Hematopoietic multipotent progenitor cell (in vitro differentiated cells): ENCODE measurements at places on chromosomes 4 and X.

GRCh38 chr4:6751611-6752485, 30.7 kb upstream of the KIAA0232 start:
- no peak for DNase-seq

DNA sequence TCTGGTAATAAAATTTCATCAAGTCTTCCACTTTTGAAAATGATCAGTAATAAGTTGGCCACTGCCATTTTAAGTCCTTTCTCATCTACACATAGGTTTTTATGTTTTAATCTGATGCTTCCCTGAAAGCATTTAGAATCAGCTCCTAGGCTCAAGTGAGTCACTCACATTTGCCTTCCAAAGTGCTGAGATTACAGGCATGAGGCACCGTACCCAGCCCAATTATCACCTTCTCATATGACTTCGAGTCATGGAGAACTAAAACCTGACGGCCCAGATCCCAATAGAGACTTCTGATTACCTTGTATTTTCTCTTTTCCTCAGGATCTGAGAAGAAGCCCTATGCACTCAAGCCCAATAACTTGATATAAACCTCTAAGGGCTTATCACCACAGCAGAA, 140.8 kb downstream of the OPHN1 start:
- no peak for DNase-seq

DNA sequence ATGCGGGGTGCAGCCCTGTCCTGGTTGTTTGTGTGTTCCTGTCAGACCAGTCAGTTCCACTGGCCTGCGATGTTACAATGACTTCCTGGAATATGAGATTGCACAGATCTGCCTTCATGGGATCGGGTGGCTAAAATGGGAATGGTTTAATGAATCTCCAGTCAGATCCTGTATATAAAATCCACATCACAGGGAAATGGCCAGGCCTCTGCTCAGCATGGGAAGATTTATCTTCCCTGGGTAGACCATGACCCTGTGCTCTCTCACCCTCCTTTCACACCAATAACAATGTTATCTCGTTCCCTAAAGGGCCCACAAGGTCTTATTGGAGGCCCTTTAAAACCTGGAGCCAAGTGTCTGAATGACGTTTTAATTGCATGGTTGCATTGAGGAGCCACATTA, 307.4 kb downstream of the RAB28 start:
- no peak for DNase-seq

DNA sequence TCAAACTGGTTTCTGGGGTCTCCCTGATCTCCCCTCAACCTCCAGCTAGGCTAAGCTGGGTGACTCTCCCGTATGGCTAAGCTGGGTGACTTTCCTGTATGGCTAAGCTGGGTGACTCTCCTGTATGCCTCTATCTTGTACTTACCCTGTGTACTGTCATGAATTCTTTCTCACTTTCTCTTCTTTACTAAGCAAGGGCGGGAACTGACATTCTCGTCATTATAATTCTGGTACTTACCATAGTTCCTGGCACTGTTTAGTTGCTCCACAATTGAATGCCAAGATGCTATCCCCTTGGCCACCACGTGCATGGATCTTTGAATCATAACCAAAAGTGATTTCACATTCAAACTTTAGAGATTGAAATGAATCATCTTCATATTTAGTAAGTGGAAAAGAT, 8.8 kb downstream of the INTU start:
- DNase-seq, result no peak

GRCh38 chr4:152579107-152579764, 43.3 kb upstream of the FBXW7 start:
- DNase-seq, result no peak

GRCh38 chr4:180898305-180898704, 1344.9 kb upstream of the TENM3 start:
- DNase-seq, result no peak

DNA sequence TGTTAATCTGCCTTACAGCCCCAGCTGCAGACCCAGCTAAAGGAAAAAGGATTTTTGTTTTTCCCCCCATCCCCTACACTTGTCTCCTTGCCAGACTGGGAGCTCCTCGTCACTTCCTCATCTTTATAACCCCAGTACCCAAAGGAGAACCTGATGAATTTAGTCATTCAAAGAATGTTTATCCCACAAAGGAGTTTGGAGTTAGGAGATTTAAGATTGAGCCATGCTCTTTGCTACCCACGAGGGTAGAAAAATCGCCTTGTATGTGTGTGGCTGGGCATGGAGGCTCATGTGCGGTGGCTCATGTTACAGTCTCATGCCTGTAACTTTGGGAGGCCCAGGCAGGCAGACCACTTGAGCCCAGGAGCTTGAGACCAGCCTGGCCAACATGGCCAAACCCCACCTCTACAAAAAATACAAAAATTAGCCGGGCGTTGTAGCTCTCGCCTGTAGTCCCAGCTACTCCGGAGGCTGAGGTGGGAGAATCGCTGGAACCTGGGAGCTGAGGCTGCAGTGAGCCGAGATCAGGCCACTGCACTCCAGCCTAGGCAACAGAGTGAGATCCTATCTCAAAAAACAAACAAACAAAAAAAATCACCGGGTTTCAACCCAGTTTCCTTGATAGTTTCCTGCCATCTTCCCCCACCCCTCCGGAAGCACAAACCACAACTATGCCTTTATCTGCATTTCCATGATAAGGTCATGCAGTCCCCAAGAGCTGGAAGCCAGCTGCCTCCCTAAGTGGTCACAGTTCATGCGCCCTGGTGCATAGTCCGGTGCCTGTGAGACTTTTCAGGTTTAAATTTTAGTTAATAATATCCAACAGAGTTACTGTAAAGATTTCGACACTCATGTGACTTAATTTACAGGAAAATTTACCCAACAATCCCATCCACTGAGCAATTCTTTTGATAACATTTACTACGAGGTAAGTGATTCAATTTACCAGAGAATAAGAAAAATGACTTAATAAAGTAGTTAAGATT, 1.5 kb downstream of the CFAP97 start:
- DNase-seq, result no peak

GRCh38 chrX:71958281-71958675, 47.6 kb downstream of the NHSL2 start:
- DNase-seq, result no peak

DNA sequence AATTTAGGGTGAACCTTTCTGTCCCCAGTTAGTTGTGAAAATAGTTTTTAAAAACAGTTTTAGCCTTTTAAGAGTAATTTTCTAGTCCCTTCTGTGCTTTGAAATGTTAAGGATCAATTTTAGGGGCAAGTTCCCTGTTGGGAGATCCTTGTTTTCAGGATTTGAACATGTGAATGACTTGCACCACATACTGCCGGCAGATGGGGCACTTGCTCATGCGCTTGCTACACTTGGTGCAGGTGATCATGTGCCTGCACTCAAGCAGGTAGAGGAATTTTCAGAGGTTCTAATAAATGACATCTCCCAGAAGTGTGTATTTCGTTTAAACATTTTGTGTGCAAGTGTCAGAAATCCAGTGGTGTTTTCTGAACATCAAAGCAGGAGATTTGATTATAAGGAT, 195.9 kb downstream of the CHM start:
- peak; percentile 5 for DNase-seq

DNA sequence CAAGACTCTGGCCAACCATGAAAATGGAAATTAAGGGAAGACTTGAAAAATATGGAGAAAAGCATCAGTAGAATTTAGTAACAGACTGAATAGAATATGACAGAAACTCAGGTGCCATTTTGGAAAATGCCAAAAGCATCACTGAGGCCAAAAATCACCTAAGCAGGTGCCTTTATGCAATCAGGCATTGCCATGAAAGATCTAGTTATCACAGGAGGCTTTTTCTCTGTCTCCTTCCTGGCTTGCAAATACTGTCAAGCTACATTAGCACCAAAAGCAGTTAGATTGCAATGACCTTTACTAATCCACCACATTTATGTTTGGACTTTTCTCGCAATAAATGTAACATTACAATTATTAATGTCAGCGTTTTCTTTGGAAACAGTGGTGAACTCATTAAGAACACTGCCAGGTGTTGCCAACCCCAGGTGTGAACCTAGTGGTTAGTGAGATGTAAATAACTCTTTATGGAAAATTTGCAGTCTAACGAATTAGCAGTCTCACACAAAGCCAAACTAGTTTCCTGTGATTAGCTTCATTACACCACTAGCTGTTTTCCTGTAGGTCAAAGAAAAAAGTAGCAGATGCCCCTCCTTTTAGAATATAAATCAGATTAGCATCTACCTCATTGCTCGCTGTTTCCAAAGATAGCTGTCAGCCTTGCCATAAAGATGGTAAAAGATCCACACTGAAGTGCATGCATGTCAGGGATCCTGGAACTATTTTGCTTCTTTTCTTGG, 1568.4 kb upstream of the TENM3 start:
- DNase-seq, result no peak

DNA sequence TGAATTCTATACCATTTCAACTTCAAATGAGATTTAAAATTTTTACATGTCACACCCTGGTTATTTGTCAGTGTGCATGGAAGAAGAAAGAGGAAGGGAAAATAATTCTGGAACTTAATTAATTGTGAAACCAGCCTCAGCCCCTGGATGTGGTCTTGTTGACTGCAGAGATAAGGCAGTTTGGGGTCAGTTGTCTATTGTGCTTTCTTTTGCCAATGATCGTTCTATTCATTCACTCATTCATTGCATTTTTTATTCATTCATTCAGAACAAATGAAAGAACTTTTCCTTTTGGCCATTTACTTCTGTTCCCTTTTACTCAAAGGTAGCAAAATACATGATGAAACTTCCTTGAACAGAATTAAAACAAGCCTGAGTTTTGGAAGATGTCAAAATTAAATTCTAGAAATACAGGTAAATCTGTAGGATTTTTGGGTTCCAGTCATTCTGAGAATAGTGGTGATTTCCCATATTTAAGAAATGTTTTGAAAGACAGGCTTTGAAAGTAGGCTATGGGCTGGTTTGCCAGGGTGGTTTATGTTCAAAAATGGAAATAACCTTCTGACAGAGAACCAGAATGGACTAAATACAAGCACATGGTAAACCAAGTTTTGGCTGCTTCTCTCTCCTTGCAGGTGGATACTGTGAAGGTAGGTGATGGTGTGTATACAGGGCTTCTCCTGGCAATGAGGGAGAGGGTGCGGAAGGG, 35.7 kb downstream of the PARM1 start:
- no peak for DNase-seq

GRCh38 chr4:154640999-154641398, 28.5 kb upstream of the FGG start:
- no peak for DNase-seq

DNA sequence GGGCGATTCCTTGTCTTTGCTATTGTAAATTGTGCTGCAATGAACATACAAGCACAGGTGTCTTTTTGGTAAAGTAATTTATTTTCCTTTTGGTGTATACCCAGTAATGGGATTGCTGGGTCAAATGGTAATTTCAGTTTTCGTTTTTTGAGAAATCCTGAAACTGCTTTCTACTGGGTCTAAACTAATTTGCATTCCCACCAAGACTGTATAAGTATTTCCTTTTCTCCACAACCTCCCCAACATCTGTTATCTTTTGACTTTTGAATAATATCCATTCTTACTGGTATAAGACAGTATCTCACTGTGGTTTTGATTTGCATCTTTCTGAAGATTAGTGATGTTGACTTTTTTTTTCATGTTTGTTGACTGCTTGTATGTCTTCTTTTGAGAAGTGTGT, 2506.0 kb downstream of the PCDH7 start:
- DNase-seq, result no peak
